Activated CD8-positive, alpha-beta memory T cell treated with anti-CD3 and anti-CD28 coated beads, Interleukin-2, amount 10 ng/mL, durations not matched to agents 7 days and 5 days (primary cell): ENCODE measurements at places on chromosomes 12 and 14.
A peak's percentile ranks its signal among the peaks of the same experiment; 100 is the strongest.

GRCh38 chr14:81565441-81566290 lies 32.0 kb upstream of the SEL1L start:
- peaks cover 26% of the 10 kb centered on the region for H3K27me3 ChIP-seq
- DNase-seq, result peak; percentile 43
- H3K4me1 ChIP-seq, result no peaks in the 10 kb centered on the region
- H3K4me3 ChIP-seq, result no peak overlapping the region
- H3K36me3 ChIP-seq, result no peaks in the 10 kb centered on the region

DNA sequence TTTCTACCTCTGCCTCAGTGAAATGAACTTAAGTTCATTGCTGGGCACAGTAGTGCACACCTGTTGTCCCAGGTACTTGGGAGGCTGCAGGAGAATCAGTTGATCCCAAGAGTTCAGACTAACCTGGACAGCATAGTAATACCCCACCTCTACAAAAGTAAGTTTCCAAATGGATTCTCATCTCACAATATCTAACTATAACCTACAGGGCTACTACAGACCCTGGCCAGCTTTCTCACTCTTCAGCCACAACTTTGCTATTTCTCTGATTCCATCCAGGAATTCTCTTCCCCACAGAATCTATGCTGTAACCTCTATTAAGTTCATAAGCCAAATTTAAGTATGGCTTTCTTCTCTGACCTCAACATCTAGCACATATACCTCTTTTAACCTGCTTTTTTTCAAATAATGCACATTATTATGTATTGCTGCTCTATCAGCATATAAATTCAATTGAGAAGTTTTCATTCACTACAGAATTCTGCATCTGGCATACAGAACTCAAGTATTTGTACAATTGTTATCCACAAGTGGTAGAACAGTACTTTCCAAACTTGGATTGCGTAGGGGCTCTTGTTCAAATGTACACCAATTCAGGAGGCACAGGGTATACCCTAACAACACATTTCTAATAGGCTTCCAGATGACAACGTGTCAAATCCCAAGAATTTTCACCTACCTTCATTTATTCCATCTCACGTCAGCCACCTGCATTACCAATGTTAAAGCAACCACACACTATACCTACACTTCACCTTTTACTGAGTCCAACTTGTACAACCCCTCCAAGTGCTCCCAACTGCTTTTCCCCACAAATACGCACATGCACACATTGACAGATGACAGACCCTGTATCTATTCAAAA lies 3.8 kb downstream of the RPS29 start:
- no peaks in the 10 kb centered on the region for H3K27me3 ChIP-seq
- peak overlapping the region; percentile 29 for H3K27ac ChIP-seq
- DNase-seq, result no peak
- H3K36me3 ChIP-seq, result peaks cover 65% of the 10 kb centered on the region

GRCh38 chr12:52618216-52618615 lies at the start of gene KRT73:
Gene KRT73, minus strand, starts transcription at chr12:52618559. Its CDS starts 35 bp downstream, at chr12:52618524.
- DNase-seq, result no peak
- peaks cover 8% of the 10 kb centered on the region for H3K4me1 ChIP-seq
- H3K27ac ChIP-seq, result no peak within 1 kb of the TSS
- H3K27me3 ChIP-seq, result peaks cover 15% of the 10 kb centered on the region

DNA sequence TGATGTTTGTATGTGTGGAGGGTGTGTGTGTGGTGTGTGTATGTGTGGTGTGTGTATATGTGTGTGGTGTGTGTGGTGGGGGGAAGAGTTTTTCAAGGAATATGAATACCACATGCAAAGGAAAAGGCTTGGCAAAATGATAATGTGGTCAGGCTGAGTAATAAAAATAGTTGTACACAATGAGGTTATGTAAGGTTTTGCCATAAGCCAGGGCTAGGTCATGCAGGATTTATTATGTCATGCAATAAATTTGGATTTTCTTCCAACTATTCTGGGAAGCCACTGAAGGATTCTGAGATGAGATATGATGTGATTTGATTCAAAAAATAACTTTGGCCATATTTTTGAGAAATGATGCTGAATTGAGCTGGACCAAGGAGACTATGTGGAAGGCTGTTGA lies 1191.6 kb upstream of the SEL1L start:
- no peak for DNase-seq
- no peaks in the 10 kb centered on the region for H3K36me3 ChIP-seq
- H3K27me3 ChIP-seq, result no peaks in the 10 kb centered on the region
- H3K4me3 ChIP-seq, result no peak overlapping the region

DNA sequence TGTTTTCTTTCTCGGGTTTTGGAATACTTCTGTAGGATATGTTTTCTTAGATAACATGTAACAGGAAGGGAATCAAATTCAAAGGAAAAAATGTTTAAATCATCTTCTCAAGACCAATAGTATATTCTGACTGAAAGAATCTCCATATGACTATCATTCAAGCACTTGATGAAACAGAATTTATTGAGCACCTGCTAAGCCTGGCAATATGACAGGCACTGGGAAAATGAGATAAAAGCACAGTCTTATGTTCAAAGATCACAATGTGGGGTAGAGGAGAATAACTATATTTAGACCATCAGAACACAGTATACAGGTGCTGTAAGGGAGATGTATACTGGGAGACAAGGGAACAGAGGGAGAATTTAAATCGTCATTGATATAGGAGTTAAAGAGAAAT lies 19.1 kb upstream of the TMEM30B start:
- H3K27ac ChIP-seq, result no peak overlapping the region
- H3K36me3 ChIP-seq, result peaks cover 14% of the 10 kb centered on the region
- H3K27me3 ChIP-seq, result no peaks in the 10 kb centered on the region
- DNase-seq, result no peak
- H3K4me1 ChIP-seq, result peaks cover 42% of the 10 kb centered on the region
- no peak overlapping the region for H3K4me3 ChIP-seq

DNA sequence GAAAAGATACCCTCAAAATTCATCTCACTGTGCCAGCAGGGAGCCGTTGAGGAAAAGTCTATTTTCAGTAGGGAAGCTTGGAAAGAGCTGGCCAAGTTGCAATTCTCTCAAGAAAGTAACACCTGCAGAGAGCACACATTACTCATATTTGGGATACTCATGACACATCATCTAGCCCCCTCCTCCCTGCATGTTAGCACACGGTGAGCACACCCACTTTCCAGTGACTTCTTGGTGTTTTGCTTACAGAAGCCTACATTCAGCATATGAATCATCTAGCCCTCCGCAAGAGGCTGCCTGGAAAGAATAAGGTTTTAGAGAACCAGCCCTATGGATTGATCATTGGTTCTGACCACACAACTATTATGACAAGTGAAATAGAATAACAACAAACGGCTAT lies 124.5 kb downstream of the PTPRO start:
- no peak overlapping the region for H3K27ac ChIP-seq
- no peak overlapping the region for H3K4me3 ChIP-seq
- H3K27me3 ChIP-seq, result peaks cover 18% of the 10 kb centered on the region
- H3K36me3 ChIP-seq, result no peaks in the 10 kb centered on the region
- H3K4me1 ChIP-seq, result peaks cover 6% of the 10 kb centered on the region

- no peak for DNase-seq
- no peak overlapping the region for H3K27ac ChIP-seq
- no peak overlapping the region for H3K4me3 ChIP-seq
- H3K36me3 ChIP-seq, result no peaks in the 10 kb centered on the region
- H3K27me3 ChIP-seq, result peaks cover 42% of the 10 kb centered on the region
- H3K4me1 ChIP-seq, result peaks cover 17% of the 10 kb centered on the region
Observed at GRCh38 chr14:33954016-33954598, 3.2 kb upstream of the EGLN3 start.

DNA sequence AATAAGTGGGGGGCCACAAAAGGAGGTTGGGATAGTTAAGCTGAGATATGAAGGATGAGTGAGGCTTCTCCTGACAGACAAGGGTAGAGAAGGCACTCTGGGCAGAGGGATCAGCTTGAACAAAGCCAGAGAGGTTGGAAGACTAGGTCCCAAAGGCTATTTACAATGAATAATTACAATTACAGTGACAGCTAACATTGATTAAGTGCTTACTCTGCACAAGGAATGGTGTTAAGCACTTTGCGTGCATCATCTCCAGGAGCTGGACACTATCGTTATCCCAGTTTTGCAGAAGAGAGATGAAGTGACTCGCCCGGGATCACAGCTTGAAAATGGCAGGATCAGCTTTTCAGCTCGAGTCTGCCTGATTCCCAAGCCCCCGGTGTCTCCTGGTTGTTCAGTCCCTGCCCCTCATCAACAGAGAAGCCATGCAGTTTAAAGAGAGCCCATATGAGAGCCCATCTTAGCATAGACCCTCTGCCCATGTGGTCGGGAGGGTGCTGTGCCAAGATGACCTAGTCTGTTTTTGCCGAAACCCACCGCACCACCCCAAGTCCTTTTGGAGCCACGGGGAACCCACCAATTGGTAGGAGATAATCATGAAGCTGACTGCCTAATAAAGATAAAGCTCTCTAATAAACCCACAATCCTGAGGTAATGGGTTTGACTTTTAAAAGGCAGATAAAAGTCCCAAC lies 89.9 kb upstream of the HSPB8 start:
- no peak overlapping the region for H3K27ac ChIP-seq
- no peaks in the 10 kb centered on the region for H3K27me3 ChIP-seq
- H3K4me3 ChIP-seq, result no peak overlapping the region
- no peak for DNase-seq
- H3K36me3 ChIP-seq, result no peaks in the 10 kb centered on the region
- no peaks in the 10 kb centered on the region for H3K4me1 ChIP-seq

- peaks cover 1% of the 10 kb centered on the region for H3K4me1 ChIP-seq
- no peaks in the 10 kb centered on the region for H3K36me3 ChIP-seq
- DNase-seq, result no peak
- H3K27me3 ChIP-seq, result peaks cover 28% of the 10 kb centered on the region
Observed at GRCh38 chr12:124299628-124300388, 4.9 kb downstream of the RFLNA start.

GRCh38 chr14:33737446-33737845 lies 213.4 kb downstream of the EGLN3 start:
- DNase-seq, result no peak
- H3K4me3 ChIP-seq, result no peak overlapping the region
- H3K27me3 ChIP-seq, result no peaks in the 10 kb centered on the region
- H3K4me1 ChIP-seq, result no peaks in the 10 kb centered on the region
- H3K36me3 ChIP-seq, result no peaks in the 10 kb centered on the region
- no peak overlapping the region for H3K27ac ChIP-seq

DNA sequence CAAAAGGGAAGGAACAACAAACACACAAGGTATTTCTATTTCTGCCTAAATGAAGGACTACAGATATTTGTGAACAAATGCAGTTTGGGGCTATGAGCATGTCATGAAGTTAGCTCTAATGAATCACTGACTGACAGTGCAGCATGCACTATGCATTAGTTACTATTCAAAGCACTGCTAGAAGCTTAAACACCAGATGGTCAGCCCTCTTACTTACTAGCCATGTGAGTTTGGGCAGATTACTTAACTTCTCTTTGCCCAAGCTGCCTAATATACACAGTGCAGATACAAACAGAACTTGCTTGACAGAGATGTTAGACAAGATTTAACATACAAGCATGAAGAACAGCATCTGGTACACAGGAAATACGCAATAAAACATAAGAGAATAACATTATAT lies 96.0 kb downstream of the ATXN2 start:
- H3K27ac ChIP-seq, result no peak overlapping the region
- no peaks in the 10 kb centered on the region for H3K27me3 ChIP-seq
- H3K4me1 ChIP-seq, result peaks cover 16% of the 10 kb centered on the region

GRCh38 chr14:65101631-65102440 lies 481 bp downstream of the MAX start:
- H3K4me3 ChIP-seq, result peak overlapping the region; percentile 91
- H3K27ac ChIP-seq, result peak overlapping the region; percentile 92
- peak; percentile 67 for DNase-seq
- H3K36me3 ChIP-seq, result peaks cover 30% of the 10 kb centered on the region
- H3K27me3 ChIP-seq, result peaks cover 5% of the 10 kb centered on the region

- no peak for DNase-seq
- H3K36me3 ChIP-seq, result no peaks in the 10 kb centered on the region
- peaks cover 15% of the 10 kb centered on the region for H3K27me3 ChIP-seq
Observed at GRCh38 chr12:130948136-130948535, 5.6 kb upstream of the ADGRD1 start.

DNA sequence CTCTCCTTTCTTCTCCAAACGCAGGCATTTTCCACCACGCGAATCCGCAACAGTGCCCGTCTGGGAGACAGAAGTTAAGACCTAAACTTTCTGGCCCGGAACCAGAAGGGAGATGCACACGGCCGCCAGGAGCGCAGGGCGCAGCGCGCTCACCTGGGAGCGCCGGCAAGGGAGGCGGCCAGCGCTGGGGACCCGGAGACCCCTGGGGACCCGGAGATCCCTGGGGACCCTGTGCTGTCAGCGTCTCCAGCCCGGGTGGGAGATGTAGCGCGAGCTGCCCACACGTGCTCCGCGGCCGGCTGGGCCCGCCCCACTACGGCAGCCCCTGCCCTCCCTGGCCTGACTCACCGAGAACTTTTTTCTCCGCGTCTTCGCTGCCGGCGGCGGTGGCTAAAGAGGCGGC lies 620 bp downstream of the YBX3 start:
- H3K36me3 ChIP-seq, result peaks cover 4% of the 10 kb centered on the region
- H3K27ac ChIP-seq, result peak overlapping the region; percentile 89
- H3K4me1 ChIP-seq, result peaks cover 43% of the 10 kb centered on the region
- peak overlapping the region; percentile 94 for H3K4me3 ChIP-seq
- H3K27me3 ChIP-seq, result peaks cover 34% of the 10 kb centered on the region

- no peaks in the 10 kb centered on the region for H3K36me3 ChIP-seq
- no peak overlapping the region for H3K4me3 ChIP-seq
- H3K27ac ChIP-seq, result no peak overlapping the region
- H3K27me3 ChIP-seq, result no peaks in the 10 kb centered on the region
Observed at GRCh38 chr12:129063600-129063999, 210.3 kb downstream of the GLT1D1 start.

DNA sequence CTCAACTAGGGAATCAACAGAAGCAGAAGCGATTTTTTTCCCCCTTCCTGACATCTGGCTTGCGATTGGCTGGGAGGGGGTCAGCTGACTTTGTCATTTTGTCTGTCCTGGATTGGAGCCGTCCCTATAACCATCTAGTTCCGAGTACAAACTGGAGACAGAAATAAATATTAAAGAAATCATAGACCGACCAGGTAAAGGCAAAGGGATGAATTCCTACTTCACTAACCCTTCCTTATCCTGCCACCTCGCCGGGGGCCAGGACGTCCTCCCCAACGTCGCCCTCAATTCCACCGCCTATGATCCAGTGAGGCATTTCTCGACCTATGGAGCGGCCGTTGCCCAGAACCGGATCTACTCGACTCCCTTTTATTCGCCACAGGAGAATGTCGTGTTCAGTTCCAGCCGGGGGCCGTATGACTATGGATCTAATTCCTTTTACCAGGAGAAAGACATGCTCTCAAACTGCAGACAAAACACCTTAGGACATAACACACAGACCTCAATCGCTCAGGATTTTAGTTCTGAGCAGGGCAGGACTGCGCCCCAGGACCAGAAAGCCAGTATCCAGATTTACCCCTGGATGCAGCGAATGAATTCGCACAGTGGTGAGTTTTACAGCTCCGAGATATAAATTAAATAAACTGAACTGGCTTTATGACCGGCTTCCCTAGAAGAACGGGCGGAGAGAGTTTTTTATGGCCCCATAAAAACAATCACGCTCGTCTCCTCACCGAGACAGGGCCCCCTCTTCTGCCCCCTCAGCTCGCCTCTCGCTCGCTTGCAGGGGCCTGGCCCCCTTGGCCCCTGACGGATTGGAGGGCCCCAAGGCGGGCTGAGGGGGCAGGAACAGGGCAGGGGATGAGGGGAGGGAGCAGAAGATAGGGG lies at the start of gene HOXC6:
HOXC6 (plus strand) TSS at position 127 of the 888 bp plus-strand sequence; CDS start at position 209, 82 bp downstream.
- no peaks in the 10 kb centered on the region for H3K36me3 ChIP-seq
- no peak for DNase-seq
- no peak within 1 kb of the TSS for H3K4me3 ChIP-seq
- no peak within 1 kb of the TSS for H3K27ac ChIP-seq
- peaks cover 15% of the 10 kb centered on the region for H3K4me1 ChIP-seq
